Stimulated activated CD8-positive, alpha-beta memory T cell treated with anti-CD3 and anti-CD28 coated beads, Interleukin-2, amount 100 ng/mL, for 48 hours (primary cell): ENCODE measurements at places on chromosomes 4 and X.

DNA sequence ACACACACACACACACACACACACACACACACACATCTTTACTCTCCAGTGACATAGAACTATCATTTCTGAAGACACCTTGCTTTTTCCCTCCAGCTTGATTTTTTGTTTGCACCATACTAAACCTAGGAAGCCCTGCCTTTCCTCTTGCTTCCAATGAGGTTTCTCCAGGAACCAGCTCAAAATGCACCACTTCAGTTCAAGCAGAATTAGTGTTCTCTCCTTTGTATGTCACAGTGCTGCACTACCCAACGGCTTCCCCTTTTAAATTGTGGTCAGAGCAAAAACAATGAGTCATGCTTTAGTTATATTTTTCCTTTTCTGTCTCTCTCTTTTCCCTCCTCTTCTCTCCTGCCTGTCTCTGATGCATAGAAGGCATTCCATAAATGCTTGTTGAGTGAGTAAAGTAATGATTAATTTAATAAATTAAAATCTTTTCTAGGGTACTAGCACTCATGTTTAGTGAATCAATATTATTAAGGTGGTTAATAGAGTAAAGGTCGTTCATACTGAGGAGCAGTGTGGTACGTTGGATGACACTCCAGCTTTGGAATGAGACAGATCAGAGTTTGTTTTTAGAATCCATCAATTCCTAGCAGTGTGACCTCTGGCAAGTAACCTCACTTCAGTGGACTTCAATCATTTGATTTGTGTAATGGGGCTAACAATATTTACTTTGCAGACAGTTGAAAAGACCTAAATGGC lies 5.9 kb downstream of the RTL3 start:
- no peak for DNase-seq

DNA sequence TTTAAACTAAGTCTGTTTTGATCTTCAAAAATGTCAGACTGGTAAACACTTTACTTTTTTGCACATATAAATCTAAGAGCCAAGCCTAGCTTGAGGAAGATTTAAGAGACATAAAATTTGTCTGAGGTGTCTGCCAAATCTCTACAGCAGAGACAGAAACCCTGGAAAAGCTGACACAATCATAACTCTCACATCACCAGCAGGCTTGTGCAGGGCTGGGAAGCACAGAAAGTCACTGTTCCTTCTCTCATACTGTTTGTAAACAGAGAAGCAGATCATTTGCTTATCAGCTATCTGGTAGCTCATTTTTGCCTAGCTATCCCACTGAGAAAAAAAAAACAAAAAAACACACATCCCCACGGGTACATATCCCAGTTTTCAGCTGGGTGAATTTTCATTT lies 7.0 kb downstream of the ENOX2 start:
- DNase-seq: no peak

- DNase-seq: no peak
These were observed 125.8 kb downstream of the EDA start for GRCh38 chrX:69741721-69742120.

DNA sequence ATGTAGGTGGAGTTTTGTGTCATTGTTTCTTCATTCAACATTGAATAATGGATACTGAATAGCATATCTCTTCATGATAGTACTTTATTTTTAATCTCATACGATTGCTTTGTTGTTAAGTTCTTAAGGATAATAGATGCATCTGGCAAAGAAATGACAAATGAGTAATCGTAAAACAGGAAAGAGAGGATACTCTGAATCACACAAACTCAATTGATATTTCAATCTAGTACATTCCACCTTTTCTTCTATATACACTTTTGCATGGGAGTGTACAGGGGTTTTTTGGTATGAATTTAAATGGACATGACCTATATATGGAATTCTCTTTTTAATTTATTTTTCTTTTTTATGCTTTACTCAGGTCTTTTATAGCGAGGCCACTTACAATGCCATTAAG lies 186.9 kb upstream of the STK26 start:
- no peak for DNase-seq

DNA sequence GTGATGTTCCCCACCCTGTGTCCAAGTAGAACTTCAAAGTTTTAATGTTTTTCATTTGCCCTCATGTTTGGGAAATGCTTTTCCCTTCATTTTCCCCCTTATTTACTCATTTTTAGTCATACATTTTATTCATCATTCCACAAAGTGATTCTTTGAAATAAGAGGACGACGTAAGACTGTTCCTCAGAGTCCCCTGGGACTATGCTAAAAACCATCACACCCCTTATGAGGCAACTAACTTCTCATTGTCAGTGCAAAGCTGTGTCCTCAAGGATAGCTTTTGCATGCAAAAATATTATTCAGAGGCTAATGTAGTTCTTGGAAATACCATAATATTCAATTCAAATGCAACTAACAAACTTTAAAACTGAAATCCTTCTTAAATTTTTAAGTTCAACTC lies 14.8 kb upstream of the ADGRG2 start:
- no peak for DNase-seq

GRCh38 chrX:129632443-129632842 lies 22.3 kb downstream of the APLN start:
- DNase-seq: no peak

DNA sequence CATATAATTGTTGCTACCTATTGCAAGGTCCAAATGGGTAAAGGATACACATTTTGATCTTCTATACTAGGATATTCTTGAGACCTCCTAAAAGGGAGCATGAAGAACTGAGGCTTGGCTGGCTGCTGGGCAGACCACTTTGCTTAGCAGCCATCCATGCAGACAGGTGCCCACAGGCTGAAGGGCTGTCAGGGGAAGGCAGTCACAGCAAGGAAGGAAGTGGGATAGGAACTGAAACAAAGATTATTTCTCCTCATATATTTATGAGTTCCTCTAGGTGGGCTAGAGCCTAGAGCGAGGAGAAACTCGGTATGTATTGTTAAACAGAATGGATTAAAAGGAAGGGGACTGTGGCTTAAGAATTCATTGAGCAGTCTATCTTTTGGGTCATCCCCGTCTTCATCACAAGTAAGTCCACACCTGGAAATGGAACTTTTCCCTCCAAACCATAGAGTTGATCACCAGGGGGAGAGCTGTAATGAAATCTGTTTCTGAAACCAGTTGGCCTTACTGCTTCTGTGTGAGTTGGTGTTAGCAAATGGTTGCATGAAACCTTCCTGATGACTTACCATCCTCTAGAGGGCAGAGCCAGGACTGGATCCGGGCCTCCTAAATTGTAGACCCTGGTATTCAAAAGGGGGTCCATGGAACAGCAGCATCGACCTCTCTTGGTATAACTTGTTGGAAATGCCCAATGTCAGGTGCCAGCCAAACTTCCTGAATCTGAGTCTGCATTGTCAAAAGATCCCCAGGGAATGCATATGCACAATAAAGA lies 42.3 kb downstream of the AFF2 start:
- DNase-seq: no peak

- no peak for DNase-seq
These were observed 1879.4 kb upstream of the TENM3 start for GRCh38 chr4:180363815-180364214.

DNA sequence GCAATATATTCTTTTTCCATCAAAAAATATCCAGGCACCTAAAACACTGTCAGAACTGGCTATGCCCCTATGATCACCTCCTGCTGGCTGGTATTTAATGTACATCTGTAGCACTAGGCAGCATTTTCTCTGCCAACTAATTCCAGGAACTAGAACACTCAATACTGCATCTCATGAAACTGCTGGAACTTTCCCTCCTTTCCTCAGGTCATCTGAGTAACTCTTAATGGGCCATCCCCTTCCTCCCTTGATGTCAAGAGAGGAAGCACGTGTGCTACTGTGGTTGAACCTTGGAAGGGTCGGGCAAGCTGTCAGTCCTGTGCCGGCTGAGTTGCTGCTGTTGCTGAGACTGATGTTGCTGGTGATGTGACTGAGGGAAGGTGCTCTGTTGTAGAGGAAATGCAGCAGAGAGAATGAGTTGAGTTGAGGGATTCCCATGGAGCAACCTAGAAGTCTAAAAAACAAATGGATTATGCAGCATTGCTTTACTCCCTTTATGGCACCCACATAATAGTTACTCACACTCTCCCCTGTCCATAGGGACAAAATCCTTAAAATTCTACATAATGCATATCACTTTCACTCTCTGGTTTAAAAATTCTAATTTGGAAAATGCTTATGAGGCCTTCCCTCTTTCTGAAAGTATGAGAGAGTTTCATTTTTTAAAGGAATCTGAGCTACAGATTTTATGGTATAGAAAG lies 39.5 kb downstream of the TMEM165 start:
- DNase-seq: no peak

DNA sequence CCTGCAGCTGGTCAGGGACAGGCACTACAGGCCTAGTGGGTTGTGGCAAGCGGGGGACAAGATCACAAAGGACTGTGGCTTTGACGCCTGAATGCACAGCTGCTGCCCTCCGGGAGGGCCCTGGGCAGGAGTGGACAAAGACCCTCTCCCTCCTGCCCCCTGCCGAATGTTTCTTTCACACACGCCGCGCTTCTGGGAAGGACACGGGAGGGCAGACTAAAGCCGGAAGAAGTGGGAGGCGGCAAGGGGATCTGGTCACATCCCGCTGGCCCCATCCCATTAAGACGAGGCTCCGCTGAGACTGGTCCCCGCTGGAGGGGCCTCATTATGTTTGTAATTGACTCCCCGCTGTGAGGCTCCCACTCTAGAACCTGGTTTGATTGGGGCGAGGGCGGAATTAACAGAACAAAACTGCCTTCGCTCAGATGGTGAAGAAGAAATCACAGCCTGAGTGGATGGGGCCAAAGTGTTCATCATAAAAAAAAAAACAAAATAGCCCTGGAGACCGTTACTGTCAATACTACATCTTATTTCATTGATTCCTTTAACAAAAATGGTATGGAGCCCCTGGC lies 37.8 kb upstream of the PSAPL1 start:
- no peak for DNase-seq
